Hepatocyte (in vitro differentiated cells): ENCODE measurements at places on chromosomes 6 and 20. TPM values are rescaled to one million over a fixed set of nuclear protein-coding genes. Genes with fewer than 3 reads are reported as not detected.

GRCh38 chr6:67431076-67431475 is 1204.0 kb upstream of the ADGRB3 start:
- no peak for DNase-seq

DNA sequence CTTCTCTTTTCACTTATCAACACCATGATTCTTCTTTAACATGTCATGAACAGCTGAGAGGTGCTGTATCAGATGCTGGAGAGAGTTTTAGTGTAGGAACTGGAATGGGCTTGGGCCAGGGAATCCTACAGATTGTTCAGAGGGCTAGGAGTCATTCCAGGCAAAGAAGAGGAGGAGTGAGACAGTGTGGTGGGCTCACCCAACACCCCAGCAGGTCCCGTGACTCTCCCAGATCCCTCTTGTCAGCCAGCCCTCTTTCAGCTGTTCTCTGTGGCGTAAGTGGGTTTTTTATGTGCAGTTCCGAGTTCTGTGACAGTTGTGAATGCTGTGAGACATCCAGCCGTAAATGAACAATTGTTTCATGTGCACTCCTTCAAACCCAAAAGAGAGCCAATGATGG is 31.4 kb upstream of the CEP162 start:
- no peak for DNase-seq

DNA sequence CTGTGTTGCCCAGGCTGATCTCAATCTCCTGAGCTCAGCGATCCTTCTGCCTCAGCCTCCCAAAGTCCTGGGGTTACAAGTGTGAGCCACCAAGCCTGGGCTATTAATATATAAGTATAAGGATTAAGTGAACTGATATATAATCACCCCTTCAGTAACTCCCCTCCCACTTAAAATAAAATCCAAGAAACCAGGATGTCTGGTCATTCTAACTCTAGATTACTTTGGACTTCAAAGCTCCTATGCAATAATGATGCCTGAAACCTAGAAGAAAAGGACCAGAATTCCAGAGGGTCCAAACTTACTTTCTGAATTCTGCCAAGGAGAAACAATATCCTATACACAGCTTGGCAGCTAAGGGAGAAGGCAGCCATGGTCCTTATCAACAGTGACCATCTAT is 206.8 kb upstream of the ZNF217 start:
- DNase-seq = no peak

DNA sequence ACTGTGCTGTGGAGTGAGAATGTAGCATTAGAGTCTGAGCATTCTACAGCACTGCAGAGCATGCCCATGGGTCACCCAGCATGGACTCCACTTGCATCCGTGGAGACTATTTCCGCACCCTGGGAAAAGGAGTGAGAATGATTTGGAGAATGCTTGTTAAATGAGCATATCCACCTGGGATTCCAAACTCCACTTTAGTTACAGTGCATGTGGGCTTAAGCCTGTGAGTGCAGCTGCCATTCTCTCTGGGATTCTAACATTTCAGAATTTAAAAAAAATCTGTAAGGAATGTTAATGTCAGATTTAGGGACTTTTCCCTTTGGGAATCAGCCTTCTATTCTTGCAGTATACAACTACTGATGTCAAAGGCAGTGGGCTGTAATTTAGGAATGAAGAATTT is 33.4 kb downstream of the KIF25 start:
- no peak for DNase-seq

DNA sequence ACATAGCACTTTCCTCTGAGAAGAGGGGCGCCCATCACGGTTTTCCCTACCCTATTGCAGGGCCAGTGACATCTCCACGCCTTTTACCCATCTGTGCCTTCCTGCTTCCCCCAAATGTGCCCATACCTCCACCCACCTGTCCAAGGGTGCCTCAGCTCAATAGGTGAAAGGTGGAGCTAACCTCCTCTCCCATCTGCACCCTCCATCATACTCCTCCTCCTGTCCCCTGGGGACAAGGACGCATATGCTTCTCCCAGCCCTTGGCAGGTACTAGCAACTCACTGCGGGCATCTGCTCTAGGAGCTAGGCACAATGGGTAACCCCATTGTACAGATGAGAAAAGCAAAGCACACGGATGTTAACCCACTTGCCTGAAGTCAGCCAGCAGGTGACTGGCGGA is 62.8 kb downstream of the STK35 start:
- DNase-seq = no peak

GRCh38 chr6:2918936-2919335 is 15.8 kb upstream of the SERPINB9 start:
- DNase-seq = no peak

The MATN4 gene
- total RNA-seq = 0.57 TPM in 1 of 2 replicates, not detected in the other
